ENCODE measurements at places on chromosomes 12 and 14.

- DNase-seq: no peak
These were observed 58.4 kb downstream of the DCAF5 start for GRCh38 chr14:69094481-69094880.

- no peak for DNase-seq
These were observed 126.6 kb downstream of the BCAT1 start for GRCh38 chr12:24822121-24822899.

DNA sequence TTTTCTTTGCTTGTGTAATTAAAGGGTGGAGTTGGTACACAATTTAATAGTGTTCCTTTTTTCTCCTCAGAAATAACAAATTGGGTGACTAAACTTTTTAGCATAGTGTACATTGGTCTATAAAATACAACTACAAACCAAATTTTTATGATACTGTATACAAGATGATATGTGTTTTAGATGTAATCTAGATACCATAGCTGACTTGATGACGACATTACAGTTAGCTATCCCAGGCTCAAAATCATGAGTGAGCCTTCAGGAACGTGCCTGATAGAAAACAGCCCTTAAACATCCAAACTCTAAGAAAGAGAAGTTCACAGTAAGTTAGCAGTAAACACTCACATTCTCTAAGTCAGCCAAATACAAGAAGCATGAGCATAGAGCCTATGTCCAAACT, 99.0 kb upstream of the SSTR1 start:
- no peak for DNase-seq

DNA sequence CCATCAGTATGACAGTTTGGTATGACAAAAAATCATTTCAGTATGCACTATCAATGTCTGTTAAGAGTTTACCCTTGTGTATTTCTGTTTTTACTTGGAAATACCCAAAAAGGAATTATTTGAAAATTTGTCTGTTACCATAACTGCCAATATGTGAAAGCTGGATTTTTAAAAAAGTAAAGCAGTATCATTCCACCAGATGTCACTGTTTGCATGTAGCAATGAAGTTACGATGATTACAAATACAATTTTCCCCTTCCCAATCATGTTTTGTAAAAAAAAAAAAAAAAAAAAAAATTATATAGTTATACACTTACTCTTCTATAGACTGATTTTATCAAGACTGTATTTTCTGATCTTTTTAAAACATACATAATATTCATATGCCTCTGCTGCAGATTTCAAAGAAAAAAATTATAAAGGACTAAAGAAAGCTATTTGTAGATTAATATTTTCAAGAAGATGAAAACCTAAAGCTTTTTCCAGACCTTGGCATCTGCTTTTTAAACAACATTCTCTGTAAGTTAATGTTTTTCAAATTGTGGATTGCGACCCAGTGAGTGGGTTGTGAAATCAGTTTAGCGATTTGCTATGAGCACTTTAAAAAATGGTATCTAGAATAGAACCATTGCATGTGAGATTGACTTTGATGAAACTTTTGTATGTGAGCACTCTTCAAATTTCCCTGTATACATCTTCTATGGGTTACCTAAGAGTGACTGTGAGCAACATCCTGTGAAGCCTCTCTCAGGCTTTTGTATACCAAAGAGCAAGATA, 114.2 kb downstream of the TTC6 start:
- DNase-seq: no peak

- DNase-seq: no peak
These were observed 18.9 kb downstream of the LLPH start for GRCh38 chr12:66111605-66112004.

- DNase-seq: peak; percentile 91
These were observed 70.2 kb downstream of the ETV6 start for GRCh38 chr12:11719678-11720099.

DNA sequence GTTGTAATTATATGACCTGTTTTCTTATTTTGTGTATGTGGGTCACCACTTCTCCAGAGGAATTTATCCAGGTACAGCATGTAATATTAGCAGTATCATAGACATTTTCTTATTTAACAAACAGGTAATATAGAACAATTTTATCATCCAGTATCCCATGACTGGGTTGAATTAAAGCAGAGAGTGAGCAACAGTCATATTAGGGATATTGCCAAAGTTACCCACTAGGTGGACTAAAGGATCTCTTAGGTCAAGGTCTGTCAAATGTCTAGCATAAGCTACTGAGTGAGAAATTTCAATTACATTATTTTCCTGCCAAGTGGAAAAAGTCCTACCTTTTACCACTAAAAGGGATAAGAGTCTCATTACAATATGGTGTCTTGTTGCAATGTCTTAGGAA, 62.1 kb upstream of the TRIM9 start:
- no peak for DNase-seq

- DNase-seq: no peak
These were observed 320.9 kb downstream of the NRXN3 start for GRCh38 chr14:78491048-78491447.

GRCh38 chr12:62251609-62251958, 8.6 kb upstream of the USP15 start:
- DNase-seq: no peak

GRCh38 chr12:89661706-89662330, 46.8 kb downstream of the ATP2B1 start:
- no peak for DNase-seq

GRCh38 chr12:68630050-68630449, 19.4 kb downstream of the RAP1B start:
- DNase-seq: no peak

GRCh38 chr12:98399532-98399931, 115.9 kb upstream of the TMPO start:
- DNase-seq: no peak

GRCh38 chr14:61836184-61836583, 74.0 kb downstream of the SNAPC1 start:
- no peak for DNase-seq

DNA sequence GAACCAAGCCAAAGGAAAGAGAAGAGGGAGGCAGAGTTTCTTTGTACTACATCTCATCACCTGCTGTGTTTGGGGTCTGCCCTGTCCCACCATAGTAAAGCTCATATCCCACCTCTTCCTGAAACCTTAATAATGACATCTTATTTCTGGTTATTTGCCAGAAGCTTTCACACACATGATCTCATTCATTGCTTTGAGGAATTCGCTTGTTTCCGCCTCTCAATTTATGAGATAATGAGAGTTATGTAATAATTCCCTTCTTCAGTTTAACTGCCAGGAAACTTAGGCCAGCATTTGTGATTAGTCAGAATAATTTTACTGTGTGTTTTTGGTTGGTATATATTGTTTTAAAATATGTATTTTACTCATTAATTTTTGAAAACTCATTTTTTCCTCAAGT, 205.2 kb downstream of the CACNA1C start:
- no peak for DNase-seq

DNA sequence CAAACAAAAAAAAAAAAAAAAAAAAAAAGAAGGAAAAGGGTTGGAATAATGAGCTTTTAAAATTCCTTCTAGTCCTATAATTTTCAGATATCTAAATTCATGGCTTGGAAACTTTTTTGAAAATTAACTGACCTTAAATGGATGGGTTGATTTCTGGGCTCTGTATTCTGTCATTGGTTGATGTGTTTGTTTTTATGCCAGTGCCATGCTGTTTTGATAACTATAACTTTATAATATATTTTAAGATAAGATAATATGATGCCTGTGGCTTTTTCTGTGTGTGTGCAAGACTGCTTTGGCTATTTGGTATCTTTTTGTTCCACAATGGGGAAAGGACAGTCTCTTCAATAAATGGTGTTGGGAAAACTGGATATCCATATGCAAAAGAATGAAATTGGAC, 7.3 kb downstream of the OR10G3 start:
- no peak for DNase-seq

- no peak for DNase-seq
These were observed 219.0 kb downstream of the SPTSSA start for GRCh38 chr14:34243001-34243400.

GRCh38 chr12:57475271-57476161, 4.2 kb downstream of the ARHGAP9 start:
- peak; percentile 84 for DNase-seq

DNA sequence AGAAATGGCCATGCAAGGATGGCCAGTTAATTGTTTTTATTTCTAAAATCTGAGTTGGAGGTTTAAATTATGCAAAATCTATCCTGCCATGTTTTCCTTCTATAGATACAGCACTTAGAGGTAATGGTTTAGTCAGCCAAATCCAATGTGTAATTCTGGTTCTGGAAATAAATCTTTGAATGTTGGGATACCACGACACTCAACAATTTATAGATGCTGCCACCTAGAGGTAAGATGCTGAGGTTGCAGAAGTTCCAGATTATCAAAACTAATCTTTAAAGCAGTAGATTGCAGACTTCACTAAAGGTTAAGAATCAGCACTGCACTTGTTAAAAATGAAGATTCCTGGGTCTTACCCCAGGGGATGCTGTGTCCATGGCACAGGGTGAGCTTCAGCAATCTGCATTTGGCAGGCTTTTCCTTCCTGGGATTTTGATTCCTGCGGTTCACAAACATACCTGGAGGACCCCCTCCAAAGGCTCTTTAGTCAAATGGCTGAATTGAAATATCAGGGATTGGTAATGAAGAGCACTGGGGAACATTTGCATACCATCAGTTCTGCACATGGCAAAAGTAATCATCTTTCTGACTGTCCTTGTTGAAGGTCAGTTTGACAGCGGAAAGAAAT, 53.4 kb upstream of the ANO4 start:
- DNase-seq: no peak

- no peak for DNase-seq
These were observed 3.9 kb downstream of the SNAPC1 start for GRCh38 chr14:61766151-61766550.

GRCh38 chr12:54429014-54429471, 10.0 kb upstream of the ITGA5 start:
- peak; percentile 65 for DNase-seq

DNA sequence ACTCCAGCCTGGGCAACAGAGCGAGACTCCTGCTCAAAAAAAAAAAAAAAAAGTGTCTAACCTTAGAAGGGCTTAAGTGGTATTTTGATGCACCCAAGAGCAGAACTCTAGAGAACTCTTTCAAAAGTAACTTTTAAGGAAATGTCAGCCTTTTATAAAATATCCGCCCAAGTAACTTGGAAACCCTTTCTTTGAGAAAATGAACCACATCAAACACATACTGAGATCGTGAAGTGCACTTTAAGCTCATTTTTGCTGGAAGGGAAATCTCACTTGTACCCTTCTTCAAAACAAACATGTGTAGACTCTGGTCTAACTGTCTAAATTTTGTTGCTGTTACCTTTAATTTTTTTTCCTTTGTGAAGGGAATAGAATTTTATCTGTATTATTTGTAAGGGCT, 5.5 kb downstream of the C12orf56 start:
- no peak for DNase-seq

DNA sequence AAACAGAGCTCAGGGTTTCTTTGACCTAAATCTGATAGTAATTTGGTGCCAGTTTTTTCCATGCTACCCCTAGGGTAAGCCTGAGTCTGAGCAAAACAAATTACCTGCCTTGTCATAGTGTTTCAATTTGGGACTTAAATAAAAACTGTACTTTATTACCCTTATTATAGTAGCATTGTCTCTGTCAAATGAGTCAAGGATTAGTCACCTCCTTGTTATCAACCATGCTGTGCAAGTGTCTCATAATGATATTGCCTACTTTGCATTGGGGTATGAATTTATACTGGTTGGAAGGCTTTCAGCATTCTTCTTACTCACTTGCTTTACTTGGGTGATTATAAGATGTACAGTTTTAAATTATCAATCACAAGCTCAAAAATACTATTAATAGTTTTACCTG, 380.0 kb downstream of the LRFN5 start:
- no peak for DNase-seq

DNA sequence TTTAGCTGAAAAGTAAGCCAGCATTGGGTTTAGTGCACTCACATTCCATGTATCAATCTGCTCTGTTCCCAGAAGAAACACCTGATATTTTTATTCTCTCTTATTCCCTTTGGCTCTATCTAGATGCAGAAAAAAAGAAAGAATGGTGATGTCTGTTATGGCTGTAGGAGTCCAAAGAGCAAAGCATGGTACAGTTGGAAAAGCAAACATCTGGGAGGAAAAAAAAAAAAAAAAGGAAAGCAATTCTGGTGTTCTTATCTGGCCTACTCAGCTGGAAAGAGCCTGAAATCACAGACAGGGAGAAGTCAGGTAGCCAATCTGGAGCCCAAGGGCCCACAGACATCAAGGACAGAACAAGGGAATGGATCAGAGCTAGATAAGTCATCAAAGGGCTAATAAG, 293.9 kb downstream of the DUSP6 start:
- no peak for DNase-seq

GRCh38 chr12:62703011-62703380, 232.0 kb downstream of the PPM1H start:
- no peak for DNase-seq

DNA sequence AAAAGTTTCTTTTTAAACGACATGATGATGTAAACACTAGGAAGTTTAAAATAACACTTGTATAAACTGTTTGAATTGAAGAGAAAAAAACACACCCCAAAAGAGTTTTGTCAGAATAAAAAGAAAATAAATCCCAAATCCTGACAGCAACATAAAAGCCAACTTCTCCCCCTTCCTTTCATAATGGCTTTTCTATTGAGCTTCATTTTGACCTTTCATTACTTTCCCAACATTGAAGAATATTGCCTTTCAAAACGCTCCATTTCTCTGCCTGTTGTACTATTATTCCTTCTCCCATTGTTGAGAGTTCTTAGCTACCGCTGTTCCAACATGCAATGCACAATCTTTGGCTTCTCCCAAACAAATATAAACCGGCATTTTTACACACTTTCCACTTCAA, 448.5 kb downstream of the BCAT1 start:
- DNase-seq: no peak

DNA sequence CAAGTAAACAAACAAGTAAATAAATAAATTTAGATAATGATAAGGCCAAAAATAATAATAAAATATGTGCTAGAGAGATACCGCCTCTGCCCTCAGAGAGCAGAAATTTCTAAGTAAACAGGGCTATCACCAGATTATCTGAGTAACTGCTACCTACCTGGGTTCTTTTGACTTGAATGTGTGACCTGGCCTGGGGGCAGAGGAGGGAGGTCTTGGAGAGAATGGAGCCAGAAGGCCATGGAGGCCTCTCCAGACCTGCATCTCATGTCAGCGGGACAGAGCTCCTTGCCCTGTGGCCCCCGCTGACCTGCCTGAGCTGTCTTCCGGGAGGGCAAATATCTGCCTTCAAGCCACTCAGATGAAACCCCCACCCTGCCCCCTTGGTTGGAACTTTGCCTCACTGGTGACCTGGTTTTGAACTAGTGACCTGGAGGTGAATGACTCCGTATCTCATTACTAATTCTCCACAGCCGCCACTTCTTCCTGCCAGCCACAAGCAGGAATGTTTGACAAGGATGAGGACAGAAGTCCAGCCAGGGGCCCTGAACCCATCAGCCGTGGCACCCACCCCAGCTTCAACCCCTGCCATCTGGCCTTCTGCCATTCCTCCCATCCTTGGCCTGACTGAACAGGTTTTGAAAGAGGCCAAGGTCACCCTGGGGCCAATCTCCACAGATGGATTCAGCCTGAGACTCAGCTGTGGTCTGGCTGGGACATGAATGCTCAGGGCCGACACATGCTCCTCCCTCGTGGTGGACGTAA, 86.8 kb upstream of the PARP11 start:
- no peak for DNase-seq

All from posterior vena cava (tissue), 2 donors.